ENCODE measurements at places on chromosomes 12 and 14.

DNA sequence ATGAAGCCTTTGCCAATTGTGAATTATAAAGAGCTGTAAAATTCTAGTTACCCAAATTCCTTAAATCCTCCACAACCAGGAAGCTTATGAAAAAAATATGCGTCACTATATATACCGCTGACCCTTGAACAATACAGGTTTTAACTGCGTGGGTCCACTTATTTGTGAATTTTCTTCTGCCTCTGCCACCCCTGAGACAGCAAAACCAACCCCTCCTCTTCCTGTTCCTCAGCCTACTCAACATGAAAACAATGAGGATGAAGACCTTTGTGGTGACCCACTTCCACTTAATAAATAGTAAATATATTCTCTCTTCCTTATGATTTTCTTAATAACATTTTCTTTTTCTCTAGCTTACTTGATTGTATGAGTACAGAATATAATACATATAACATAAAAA lies 42.2 kb downstream of the CMKLR1 start:
- DNase-seq = no peak

DNA sequence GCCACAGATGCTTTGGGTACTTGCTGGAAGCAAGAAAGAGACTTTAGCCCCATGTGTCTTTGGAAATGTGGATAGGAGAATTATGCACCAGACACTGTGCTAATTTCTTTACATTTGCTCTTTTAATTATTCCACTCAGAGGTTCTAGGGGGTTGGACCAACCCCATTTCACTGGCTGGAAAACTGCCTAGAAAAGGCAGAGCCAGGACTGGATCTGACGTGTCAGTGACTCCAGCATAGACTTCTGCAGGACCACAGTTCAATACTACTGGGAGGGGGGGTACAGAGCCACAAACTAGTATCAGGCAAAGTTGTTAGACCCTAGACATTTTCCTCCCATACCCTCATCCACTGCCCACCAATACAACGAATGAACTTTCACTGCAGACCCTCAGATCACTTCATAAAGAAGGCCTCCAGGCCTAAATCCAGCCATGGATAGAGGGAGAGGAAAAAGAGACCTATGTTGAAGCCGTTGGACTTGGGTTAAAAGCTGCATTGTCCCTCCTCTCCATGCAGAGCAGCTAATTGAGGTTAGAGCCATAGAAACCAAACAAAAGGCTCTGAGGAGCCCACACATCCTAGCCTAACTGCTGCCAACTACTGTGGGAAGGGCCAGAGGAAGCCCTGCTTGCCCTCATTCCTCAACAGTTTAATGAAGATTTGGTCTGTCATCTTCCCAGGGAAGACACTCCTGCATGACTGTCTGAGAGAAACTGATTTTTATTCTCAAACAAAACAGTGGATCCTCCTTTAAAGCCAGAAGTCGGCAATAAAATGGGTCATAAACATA lies 68.7 kb downstream of the STON2 start:
- peak; percentile 46 for DNase-seq

GRCh38 chr12:94732367-94732990 lies 82.1 kb upstream of the TMCC3 start:
- DNase-seq = peak; percentile 80

DNA sequence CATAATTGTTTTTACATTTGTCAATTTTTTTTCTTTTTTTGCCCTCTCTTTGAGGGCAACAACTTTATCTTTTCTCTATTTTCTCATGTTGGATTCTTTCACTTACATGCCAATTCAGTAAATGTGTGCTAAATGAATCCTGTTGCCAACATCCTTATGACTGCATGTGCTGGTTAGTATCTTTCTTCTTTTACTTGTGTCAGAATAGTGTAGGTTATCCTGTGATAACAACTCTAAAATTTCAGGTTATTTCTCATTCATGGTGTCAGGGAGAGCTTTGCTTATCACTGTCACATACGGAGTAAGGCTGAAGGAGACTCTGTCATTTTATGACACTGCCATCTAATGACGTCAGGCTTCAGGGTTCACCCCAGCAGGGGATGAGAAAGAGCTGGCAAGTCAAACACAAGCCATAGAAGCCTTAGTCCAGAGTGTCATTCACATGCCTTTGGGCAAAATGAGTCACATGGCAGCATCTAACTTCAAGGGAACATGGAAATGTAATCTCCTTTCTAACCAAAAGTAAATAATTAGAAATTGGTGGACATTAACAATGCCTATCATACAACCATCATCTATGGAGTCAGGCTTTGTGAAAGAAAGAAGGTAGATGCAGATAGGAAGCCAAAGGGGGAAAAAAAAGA lies 242.5 kb upstream of the ATP2B1 start:
- peak; percentile 22 for DNase-seq

- DNase-seq = no peak
These were observed 139.4 kb upstream of the DIO2 start for GRCh38 chr14:80350707-80351106.

DNA sequence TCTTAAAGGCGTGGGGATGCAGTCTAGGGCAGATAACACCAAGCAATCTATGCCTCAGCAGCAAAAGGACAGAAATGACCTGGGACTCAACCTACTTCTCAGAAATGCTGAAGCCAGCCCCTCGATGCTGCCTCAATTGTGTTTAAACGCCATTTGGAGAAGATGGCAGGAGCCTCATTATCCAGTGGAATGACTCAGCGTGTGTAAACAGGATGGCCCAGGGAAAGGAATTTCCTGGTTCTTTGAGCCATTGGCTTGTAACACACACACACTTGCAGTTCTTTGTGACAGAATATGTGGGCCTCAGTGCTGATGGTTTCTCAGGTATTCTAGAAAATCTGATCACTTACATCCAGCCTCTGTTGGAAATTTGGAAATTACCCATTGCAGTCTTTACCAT lies 154.3 kb downstream of the NTF3 start:
- no peak for DNase-seq

GRCh38 chr14:69368381-69368780 lies 29.7 kb downstream of the ERH start:
- DNase-seq = no peak

GRCh38 chr12:54068418-54069070 lies 14.9 kb downstream of the HOXC4 start:
- DNase-seq = no peak

DNA sequence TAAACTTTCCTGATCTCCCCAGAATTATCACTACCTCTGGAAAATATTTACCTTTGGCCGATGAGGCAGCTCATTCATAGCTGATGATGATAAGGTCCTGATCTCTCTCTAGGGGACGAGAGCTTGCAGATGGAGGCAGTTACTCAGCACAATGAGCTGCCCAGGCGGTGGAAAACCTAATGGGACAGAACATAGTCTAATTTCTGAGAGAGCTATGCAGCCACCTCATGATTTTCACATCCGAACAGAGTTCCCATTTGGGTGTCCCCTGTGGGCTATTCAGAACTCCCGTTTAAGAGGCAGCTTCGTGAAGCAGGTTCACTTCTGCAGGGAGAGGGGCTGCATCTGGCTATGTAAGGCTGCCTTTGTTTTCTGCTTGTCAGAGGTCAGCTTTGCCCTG lies 724.6 kb upstream of the TMEM132C start:
- no peak for DNase-seq

- DNase-seq = peak; percentile 90
These were observed 165.1 kb downstream of the MON2 start for GRCh38 chr12:62631471-62632410.

DNA sequence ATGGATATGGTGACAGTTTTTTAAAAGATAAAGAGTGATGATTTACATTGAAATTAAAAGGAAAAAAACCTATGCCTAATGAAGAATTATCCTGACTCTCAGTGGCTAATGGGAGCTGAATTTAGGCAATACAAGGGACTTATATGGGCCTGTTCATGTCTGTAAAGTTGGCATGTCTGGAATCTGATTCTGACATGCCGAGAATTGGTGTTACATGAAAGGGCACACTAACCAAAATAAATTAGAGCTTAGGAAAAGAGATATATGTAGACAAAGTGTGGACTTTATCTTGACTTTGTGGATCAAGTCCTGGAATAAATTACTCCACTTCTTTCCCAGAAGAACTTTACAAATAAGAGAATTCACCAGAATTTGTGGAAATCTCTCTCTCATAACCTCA lies 1.1 kb downstream of the TDG start:
- DNase-seq = no peak

GRCh38 chr12:58727521-58727920 lies 192.8 kb downstream of the LRIG3 start:
- no peak for DNase-seq

- no peak for DNase-seq
These were observed 1524.7 kb upstream of the TMEM132C start for GRCh38 chr12:126742241-126742641.

DNA sequence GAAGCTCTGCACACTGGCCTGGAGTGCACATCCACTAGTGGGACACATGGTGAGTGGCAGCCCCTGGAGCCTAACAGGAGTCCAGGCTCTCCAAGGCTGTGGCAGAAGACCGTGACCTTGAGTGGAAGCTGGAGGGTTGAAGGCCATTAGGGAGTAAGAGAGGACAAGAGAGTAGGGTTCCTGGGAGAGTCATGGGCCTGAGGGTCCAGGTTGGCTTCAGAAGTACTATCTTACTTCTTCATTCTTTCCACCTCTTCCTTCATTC lies 406 bp downstream of the IL23A start:
- DNase-seq = no peak

DNA sequence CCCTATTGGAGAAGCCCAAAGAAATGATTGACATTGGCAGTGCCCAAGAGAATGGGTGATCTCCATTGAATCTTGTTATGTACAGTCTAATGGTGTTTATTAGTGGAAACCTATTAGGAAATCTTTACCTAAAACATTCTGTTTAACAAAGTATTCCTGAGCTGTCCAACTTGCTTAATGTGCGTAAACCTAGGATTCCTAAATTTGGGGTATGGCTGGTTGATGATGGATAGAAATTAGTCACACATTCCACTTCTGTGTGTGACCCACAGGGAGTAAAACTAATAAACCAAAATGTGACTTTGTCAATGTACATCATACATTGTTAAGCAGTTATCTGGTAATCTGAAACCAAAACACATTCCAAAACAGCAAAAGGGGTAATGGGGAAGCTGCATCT lies 761.3 kb downstream of the FSCB start:
- DNase-seq = no peak

DNA sequence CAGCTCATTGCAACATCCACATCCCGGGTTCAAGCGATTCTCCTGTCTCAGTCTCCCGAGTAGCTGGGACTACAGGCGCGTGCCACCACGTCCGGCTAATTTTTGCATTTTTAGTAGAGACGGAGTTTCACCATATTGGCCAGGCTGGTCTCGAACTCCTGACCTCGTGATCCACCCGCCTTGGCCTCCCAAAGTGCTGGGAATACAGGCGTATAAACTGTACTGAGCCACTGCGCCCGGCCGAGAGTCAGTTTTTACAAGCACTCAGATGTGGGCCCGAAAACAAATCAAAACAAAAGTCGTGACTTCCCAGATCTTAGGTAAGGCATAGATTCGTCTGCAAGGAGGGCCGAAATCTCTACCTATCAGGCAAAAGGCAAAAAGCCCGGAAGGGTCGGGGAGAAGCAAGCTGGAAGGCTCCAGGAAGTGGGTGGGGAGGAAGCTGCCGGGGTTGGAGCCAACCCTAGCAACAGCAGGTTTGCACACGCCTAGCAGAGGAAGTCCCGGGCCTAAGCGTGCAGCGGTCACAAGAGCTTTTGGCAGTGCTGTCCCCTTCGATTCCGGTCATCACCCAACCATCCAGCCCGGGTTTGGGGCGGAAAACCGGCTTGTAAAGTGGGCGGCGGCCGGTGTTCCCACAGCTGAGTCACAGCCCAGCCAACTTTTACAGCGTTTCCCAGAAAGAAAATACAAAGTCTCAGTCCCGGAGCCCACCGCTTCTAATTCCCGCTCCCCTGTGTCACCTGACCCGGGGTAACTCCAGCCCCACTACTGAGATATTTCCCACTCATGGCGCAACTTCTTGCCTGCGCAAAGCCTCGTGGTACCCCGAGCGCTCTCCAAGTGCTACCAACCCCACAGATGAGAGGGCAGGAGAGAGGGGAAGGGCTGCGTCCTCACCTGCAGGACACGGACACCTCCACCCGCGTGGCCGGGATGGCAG lies 583 bp downstream of the CPNE8 start:
- DNase-seq = peak; percentile 92

DNA sequence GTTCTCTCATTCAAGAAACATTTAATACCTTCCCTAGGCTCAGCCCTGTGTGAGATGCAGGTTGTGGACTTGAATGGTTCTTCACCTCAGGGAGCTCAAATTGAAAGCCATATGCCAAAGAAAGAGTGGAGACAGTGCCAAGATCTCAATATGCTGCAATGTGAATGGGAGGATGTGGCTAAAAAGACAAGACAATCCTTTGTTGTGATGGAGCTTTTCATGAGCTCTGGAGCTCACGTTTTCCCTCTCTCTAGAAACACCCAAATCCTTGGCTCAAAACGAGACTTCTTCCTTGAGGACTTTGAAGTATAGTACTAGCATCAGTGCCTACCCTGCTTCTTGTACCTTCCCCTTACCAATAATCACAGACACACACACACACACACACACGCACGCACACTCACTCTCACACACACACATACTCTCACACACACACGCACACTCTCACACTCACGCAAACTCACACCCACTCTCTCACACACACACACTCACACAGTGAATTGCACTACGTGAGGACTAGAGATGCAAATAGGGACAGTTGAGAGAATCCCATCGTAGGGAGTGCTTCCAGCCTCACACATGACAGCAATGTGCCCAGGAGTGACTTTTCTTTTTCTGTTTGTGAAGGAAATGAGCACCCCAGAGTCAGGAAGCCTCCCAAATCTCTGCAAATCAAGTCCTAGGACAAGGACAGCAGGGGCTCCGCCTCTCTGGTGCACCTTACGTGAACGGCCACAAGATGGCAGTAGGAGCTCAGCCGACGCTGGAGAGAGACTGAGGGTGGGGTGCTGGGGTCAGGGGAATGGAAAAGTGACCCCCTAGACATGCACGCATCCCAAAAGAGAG lies 231.4 kb downstream of the PCNX1 start:
- no peak for DNase-seq

DNA sequence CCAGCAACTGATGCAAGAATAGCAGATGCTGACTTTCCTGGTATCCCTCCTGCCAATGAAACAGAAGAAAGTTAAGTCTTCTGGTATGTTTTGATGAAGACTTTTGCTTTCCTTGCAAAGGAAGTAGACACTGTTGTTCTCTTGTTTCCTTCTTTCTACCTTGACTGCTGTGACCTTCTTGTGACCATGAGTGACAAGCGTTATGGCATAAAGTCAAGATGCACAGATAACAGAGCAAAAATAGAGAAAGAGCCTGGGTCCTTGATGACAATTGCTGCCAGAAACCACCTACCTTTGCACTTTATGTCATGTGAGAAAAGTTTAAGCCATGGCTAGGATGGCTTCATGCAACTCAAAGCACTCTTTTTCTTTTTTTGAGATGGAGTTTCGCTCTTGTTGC lies 49.2 kb upstream of the LTA4H start:
- DNase-seq = no peak
